ENCODE measurements at places on chromosomes 16 and 17.

GRCh38 chr17:27319541-27320221, 25.8 kb downstream of the WSB1 start:
- no peak for DNase-seq

GRCh38 chr16:9840761-9841665, 341.2 kb downstream of the GRIN2A start:
- DNase-seq: no peak

- DNase-seq: no peak
These were observed 251.7 kb downstream of the CPPED1 start for GRCh38 chr16:12551946-12552345.

DNA sequence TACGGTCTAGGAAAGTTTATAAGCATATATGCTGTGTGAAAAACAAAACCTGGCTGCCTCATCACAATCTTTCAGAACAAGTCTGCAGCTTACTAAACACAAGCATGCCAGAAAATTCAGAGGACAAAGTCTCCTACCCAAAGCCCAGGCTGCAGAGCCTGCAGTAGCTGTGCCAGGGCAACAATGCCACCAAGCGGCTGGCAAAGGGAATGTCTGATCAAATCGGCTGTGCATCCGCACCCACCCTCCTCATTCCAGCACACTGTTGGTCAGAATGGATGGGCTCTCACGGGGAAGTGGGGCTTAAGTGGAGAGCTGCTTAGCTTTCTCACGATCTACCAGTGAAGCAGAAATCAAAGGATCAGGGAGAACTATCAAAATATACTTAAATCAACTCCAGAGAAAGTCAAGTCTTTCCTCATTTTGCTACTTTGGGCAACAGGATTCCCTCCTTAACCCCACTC, 73.5 kb downstream of the CYTH1 start:
- DNase-seq: peak; percentile 17

GRCh38 chr16:53433509-53433908, 762 bp upstream of the RBL2 start:
- DNase-seq: no peak

GRCh38 chr17:43411749-43412148, 13.0 kb downstream of the ARL4D start:
- DNase-seq: no peak

- no peak for DNase-seq
These were observed 11.7 kb upstream of the SP2 start for GRCh38 chr17:47884427-47884740.

DNA sequence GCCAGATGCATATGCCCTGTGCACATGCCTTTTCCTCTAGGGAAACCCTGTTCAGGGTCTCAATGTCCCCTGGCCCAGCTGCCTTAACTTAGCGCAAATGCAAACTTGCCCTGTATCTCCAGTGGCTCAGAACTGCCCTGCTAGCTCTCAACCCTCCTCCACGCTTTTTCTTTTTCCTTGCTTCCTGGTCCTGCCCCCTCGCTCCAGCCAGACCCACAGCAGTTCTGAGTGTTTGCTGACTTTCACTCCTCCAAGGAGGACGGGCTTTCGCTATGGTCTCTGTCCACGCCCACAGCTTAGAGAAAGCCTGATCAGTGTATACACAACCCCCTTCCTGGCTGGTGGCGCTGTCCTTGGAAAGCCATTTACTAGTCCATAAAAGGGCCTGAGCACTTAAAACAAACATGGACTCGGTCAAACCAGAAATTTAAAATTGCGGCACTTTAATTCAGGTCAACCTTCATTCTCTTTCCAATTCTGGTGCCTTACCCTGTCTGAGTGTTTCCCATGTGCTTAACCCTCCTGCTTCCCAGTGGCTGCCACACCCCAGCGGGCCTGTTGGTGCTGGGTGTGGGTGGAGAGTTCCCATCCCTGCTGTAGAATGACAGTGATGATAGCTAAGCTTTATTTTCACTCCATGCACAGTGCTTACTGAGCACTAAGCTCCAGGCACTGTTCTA, 15.6 kb upstream of the TMEM98 start:
- no peak for DNase-seq

DNA sequence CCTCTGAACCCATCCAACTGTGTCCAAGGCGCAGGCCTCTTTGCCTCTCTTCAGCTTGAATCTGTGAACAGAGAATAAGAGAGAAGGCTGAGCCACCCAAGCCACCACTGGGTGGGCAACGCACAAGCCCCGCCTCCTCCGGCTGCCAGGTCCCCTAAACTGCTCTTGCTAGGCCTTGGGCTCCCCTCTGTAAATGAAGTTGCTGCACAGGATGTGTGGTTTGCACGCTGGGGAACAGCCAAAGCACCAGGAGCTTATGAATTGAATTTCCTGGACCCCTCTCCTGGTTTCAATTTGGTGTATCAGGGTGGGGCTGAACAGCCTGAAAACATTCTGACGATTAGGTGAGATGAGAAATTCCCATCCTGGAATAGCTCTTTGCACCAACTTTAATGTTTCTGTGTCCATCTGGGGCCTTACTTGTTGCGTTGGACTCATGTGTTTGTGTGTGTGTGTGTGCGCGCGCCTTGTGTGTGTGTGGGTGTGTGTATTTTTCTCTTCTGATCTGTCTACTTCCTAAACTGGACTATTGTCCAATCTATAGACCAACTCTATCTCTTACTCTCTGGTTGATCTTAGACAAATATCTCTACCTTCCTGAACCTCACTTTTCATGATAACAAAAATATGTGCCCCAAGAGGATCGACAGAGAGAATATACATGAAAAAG, 2.3 kb downstream of the CCL1 start:
- no peak for DNase-seq

DNA sequence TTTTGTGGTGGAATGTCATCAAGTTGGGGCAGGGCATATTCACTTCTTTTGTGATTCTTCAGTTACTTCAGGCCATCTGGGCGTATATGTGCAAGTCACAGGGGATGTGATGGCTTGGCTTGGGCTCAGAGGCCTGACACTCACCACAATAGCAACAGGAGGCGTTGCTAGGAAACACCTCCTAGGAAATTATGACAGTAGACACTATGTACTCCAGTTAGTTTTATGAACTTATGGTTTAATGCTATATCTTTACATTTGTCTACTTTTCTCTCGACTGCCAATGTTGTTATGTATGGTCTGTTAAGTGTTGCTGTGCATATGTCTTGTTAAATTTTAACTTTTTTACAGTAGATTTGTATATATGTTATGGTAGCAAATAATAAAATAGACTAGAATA, 788.7 kb upstream of the GOT2 start:
- DNase-seq: no peak

- DNase-seq: no peak
These were observed 4.0 kb downstream of the BPTF start for GRCh38 chr17:67829331-67829730.

GRCh38 chr17:42120161-42120769, 902 bp downstream of the KAT2A start:
- no peak for DNase-seq

- DNase-seq: no peak
These were observed 9.1 kb downstream of the NAGPA start for GRCh38 chr16:5024632-5025031.

GRCh38 chr17:55466671-55467070, 44.6 kb downstream of the SMIM36 start:
- DNase-seq: no peak

DNA sequence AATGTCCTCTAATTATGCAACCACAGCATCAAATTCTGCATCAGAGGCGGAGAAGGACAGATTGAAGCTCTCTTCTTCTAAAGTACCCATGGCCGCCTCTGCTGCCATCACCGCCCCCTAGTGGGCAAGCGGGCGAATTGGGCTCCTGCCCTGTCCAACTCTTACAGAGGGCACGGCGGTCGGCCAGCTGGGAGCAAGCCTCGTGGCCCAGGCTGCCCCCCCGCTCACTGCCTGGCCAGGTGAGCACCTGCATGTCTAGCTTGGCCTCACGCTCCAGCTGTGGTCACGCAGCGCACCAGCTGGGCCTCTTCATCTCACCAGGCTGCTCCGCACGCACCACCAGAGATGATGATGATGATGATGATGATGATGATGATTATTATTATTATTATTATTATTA, 146.1 kb upstream of the TOM1L1 start:
- DNase-seq: no peak

DNA sequence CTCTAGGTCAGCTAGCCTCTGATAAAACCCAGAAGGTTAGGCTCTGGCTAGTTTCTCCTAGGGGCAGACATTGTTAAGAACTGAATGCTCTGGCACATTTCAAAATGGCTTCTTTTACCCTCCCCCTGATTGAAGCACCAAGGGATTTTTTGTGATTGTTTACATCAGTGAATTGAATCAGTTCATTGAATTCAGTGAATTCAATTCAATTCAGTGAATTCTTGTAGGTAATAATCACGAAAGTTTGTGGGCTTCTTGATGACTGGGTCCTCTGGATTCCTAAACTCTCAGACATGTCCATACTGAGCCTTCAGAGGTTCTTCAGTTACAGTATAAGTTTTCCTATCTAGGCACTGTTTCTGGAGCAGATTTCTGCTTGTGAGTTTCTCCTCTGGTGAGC, 135.2 kb upstream of the ELAC2 start:
- DNase-seq: no peak

GRCh38 chr16:56667581-56668571, at the start of gene MT1G:
Gene MT1G (minus strand): TSS chr16:56668065. CDS start chr16:56667993, 72 bp downstream.
- no peak for DNase-seq

DNA sequence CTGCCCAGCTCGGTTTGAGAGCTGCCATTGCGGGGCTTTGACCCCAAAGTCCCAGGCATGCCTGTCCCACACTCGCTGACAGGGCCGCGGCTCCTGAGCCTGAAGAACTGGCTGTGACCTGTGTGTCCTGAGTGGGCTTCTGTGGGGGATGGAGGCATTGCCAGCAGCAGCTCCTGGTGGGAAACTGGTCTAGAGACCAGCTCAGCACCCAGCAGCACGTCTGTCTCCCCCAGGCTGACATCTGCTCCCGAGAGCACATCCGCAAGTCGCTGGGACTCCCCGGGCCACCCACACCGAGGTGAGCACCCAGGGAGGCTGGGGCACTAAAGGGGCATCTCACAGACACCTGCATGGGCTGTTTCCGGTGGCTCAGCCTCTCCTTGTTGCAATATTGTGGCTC, 13.4 kb downstream of the ENDOV start:
- no peak for DNase-seq

DNA sequence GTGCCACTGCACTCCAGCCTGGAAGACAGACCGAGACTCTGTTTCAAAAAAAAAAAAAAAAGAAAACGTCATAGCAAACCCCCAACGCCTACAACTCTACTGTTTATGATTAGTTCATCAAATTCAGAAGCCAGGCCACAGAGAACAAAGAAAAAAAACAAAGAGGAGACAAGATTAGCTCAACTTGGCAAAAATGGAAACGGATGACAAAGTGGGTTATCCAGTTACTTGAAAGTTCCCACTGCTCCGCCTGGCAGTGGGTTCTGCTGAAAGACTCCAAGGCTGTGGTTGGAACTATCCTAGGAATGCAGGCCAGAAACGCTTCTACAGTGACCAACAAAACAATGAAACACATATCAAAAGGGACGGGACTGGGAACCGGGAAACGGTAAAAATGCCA, 53.1 kb downstream of the MRM3 start:
- DNase-seq: no peak

DNA sequence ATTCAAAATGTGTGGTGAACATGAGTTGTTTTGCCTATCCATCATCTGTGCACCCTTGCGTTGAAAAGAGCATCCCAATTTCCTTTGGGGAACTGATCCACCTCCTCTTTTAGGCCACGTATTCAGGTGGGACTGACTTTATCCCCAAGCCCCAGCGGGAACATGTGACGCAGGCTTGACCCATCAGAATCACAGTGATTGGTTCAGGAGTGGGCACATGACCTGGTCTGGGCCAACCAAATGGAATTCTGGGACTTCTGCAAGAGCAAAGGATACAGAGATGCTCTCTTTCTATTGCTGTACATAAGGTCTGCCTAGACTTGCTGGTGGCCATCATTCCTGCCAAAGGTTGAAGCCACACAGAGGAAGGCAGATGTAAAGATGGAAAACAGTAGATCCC, 158.9 kb downstream of the IRX5 start:
- no peak for DNase-seq

GRCh38 chr17:11486868-11487310, 111.4 kb upstream of the DNAH9 start:
- DNase-seq: no peak

- no peak for DNase-seq
These were observed 266.3 kb downstream of the FOXL1 start for GRCh38 chr16:86844695-86845094.

- DNase-seq: no peak
These were observed 150.8 kb downstream of the CYB561 start for GRCh38 chr17:63295288-63295687.

DNA sequence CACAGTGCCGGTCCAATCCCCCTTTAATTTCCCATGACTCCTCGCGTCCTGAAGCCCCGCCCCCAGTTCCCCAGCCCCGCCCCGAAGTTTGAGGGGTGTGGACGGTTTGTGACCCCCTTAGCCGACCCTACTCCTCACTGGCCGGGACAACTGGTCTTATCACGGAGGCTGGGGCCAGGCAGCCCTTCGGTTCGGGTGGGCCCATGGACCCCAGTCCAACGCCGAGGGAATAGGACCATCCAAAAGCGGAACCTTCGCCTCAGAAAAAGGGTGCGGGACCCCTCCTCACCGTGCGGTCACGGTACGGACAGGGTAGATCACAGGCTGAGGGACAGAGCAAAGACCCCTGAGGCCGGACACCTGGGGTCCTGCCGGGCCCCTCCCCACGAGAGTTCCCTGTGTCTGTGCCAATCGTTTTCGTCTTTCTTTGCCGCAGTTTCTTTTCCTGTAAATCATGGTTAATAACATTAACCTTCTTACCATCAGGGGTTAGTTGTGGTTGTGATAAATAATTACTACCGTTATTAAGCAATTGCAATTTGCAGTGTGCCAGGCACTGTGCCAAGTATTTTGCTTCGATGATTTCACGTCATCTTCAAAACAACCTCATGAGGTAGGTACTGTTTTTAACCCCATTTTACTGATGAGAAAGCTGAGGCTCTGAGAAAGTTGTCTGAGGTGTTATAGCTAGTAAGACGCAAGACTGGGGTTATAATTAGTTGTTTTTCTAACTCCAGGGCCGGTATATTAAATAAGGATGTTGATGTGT, 543 bp downstream of the TMUB2 start:
- DNase-seq: no peak

GRCh38 chr17:55303701-55304145, 39.0 kb downstream of the HLF start:
- no peak for DNase-seq

DNA sequence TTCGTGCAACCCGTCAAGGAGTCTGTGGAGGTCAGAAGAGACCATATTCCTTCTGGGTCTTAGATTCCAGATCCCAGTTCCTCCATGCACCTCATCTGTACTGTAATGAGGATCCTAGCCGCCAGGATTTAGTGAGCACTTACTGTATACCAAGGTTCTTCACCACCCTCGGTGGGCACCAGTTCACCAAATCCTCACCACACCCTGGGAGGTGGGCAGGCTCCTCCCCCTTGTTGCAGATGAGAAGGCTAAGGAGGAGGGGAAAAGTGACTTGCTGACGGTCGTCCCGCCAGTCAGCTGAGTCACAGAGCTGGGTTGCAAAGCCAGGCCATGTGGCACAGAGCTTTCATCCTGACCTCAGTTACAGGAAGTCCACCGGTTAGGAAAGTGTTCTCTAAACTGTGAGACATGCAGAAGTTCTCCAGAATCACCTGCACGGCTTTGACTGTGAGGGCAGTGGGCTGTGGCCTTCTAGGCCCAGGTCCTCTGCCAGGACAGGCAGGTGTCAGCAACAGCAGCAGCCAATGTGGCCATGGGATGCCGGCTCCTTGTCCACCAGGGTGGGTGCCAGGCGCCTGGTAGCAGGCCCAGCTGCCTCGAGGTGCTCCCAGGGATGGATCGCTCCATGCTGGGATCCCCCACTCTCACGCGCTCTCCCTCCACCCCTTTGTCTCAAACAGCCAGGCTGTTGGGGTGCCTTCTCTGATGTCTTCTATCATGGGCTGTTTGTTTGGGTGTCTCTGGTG, 240.3 kb upstream of the GSE1 start:
- DNase-seq: no peak

GRCh38 chr17:78997881-78998280, 11.7 kb downstream of the CANT1 start:
- no peak for DNase-seq
